ENCODE measurements at places on chromosomes 2 and 18. TPM values are rescaled to one million over a fixed set of nuclear protein-coding genes. Genes with fewer than 3 reads are reported as not detected.

DNA sequence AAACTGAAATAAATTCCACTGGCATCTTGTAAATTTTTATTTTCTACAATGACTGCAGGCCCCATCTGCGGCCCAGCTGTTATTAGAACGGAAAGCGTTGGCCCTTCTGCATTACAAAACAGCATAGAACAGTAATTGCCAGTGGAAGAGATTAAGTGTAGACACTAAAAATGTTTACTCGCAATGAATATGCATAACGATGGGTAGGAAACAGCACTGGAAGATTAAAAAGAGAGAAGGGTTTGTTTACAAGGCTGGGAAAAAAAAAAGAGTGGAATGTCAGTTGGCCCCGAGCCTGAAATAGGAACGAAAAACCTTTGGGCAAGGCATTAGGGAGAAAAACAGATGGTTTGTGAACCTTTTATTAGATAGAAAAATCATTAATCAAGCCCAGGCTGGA, 275.9 kb upstream of the TCF4 start:
- DNase-seq = no peak

- no peak for DNase-seq
Measured at GRCh38 chr2:15527074-15527739, 33.9 kb downstream of the NBAS start.

Gene CFC1
- not detected for total RNA-seq

DNA sequence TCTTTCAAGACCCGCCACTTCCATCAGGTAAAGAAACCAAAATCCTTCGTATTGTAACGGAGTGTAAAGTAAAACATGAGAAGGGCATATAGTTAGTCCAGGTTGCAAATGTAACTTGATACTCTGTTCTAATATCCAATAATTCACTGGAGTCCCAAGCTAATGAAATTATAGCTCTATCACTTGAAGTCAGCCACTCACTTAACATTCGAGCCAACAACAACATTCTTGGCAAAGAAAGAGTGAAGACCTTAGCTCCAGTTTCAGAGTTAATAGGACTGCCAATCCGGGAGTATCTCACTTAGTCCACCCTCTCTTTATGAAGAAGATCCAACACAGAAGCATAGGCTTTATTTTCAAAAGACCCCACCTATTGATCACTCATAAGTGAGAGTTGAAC, 298.0 kb upstream of the SOX11 start:
- no peak for DNase-seq

Gene UNC80
- not detected for total RNA-seq

GRCh38 chr2:175169191-175169590, 1.2 kb upstream of the ATF2 start:
- DNase-seq = no peak

Gene TCF7L1
- 9.8 TPM for total RNA-seq

- no peak for DNase-seq
Measured at GRCh38 chr2:154963511-154963910, 265.0 kb downstream of the KCNJ3 start.

DNA sequence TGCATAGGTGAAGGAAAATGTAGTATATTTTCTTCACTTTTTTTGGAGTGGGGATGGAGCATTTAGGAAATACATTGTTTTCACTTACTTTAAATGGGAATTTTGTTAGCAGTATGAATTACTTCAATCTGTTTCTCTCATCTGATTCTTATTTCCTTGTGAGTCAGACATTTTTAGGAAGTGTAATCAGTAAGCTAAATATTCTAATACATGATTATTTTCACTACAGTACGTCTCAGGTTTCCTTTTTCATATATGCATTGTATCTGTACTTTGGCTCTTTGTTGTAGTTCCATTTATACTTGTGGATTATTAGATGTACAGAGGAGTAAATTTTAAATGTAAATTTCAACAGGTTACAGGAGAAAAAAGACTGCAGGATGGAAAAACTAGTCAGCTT, 27.9 kb downstream of the GPD2 start:
- no peak for DNase-seq

DNA sequence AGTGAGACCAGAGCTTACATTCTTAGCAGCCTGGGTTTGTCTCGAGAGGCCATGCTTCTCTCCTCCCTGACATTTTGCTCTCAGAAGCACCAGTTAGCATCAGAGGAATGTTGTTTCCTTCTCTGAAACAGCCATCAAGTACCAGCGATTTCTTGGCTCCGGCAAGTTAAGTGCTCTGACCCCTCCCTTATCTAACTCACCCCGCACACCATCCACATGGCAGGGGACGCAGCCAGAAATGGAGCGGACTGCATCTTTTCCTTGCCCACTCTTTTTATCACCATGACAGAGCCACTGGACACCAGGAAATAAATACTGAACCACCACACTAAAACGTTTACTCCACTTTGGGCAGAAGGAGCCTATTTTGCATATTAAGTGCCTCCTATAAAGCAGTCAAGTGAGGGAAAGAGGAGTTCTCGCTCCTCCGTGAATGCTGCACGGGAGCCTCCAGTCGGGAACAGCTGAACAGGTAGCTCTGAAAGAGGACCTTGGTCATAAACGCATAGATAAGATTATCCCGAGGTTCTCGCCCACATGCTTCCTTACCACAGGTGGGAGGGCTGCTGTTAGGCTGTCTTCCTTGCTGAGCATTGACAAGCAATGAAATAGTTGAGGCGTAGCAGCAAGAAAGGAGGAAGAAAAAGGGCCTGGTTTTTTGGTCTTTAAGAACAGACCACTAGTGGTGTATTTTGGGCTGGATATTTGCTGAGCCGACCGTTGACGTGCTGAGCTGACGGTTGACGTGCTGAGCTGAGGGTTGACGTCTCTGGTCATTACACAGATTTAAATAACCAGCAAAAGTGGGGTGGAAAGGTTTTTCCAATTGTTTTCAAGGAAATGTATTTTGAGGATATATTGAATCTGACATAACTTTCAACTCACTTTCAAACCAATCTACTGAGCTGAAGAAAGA, 71.4 kb upstream of the ITGB6 start:
- no peak for DNase-seq

- DNase-seq = no peak
Measured at GRCh38 chr2:162177301-162177700, 25.3 kb upstream of the GCG start.

DNA sequence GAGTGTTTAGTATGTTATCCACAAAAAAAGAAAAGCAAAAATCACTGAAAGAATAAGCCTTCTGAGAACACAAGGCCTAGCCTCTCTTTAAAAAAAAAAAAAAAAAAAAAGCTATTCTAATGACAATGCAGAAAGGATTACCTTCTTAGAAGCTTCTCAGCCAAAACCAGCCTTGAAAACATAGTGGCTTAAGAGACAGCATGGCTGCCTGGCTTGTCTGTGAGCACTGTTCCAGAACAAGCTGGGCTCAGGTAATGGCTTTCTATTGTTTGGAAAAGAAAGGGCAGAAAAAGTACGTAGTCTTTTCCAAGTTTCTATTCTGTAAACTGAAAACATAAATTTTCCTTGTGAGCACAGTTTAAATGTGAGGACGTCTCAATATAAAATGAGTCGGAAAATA, 119.5 kb downstream of the MAP3K20 start:
- no peak for DNase-seq

- DNase-seq = no peak
Measured at GRCh38 chr2:127455566-127456493, 37.6 kb downstream of the PROC start.

- no peak for DNase-seq
Measured at GRCh38 chr2:64655018-64655664, 1.4 kb upstream of the SERTAD2 start.

DNA sequence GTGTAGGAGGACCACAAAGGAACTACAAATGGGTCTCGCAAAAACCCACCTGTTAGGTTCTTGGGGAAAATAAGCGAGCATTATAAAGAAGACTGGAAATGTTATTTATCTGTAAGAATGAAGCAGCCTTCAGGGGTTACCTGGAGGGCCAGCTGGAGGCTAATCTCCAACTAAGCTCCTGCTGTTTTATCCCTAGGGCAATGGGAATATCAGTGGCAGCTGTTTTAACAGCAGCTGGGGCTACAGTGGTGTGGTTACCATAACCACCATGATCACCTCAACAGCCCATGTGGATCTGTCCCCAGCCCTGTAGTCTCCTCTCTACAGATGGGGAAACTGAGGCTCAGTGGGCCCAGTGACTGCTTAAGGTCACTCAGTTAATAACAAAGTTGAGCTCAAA, 108.1 kb downstream of the FTCDNL1 start:
- DNase-seq = no peak

DNA sequence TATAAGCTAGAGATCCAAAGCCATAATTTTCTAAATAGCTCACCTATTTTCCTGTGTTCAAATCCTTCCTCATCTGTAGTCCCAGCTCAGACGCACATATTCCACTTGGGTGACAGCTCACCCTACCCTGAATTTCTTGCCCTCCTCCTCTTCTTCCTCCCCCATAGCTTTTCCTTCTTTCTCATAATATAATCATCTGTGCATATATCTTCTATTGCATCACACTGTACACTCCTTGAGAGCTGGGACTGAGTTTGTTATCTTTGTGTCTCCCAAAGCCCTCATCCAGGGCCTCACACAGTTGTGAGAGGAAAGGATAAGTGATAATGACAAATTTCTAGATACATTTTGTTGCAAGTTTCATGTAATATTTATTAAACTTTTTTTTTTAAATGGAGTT, 55.9 kb upstream of the RTN4 start:
- no peak for DNase-seq

Gene SCN2A
- total RNA-seq = not detected

DNA sequence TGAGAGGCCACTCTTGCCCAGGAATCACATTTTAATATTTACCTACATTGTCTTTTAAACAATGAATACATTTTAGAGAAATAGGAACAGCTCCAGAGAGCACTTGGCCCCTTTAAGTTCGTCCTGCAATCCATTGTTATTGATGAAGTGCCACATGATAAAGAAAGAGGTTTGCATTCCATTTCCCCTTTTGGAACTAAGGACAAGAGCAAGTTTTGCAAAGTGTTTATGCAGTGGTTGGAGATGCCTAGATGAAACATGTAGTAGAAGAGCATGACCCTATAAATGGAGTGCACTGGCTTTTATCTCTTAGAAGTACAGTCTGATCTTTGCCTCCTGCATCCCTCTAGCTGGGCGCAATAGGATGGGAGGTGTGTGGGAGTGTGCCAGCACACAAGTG, 118.7 kb upstream of the CNTNAP5 start:
- DNase-seq = no peak

Gene ASNSD1
- 58.1 TPM for total RNA-seq

GRCh38 chr2:216554755-216555154, 56.1 kb downstream of the RPL37A start:
- no peak for DNase-seq

DNA sequence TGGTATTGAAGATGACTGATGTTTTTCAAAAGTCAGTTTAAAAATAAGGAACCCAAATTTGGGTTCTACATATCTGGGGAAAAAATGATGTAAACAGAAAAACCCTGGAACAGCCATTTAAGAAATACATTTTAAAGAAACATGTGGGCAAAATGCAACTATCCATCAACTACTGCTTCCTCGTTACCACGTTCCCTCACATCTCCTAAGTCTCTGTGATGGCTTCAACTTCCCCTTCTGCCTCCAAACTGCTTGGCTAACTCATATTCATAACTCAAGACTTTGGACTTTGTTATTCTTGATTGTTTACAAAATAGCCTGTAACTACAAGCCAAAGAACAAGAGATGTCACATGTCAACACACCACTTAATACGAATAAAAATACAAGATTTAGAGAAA, 116.3 kb downstream of the DYM start:
- DNase-seq = no peak

Gene ALLC
- total RNA-seq = not detected

Gene SLC8A1
- 3.7 TPM for total RNA-seq

Gene GYPC
- total RNA-seq = 61.6 TPM

DNA sequence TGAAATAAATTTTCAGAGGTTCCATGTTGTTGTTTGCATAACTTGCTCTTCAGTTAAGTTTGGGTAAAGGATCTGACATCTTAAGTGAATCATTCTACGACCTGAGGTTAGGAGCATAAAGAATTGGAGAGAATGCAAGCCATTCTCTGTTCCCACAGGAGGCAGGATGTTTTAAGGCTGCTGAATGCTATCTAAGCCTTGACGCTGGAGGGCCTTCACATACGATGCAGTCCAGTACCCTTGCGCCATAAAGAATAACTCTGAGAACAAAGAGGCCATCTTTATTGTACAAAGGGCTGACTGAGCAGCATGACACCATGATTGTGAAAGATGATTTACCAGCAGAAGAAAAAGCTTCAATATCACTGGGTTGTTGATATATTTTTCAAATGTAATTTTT, 198.4 kb downstream of the NYAP2 start:
- no peak for DNase-seq

Gene VWC2L
- total RNA-seq = 0.87 TPM

Gene SMAD4
- total RNA-seq = 125 TPM

GRCh38 chr18:63850020-63850419, 37.5 kb upstream of the SERPINB2 start:
- DNase-seq = no peak

Data from psoas muscle (tissue), 8 donors.